ENCODE measurements at places on chromosomes 7 and 10.

- no peak for DNase-seq
Observed at GRCh38 chr7:130208516-130208915, 856 bp downstream of the SSMEM1 start.

DNA sequence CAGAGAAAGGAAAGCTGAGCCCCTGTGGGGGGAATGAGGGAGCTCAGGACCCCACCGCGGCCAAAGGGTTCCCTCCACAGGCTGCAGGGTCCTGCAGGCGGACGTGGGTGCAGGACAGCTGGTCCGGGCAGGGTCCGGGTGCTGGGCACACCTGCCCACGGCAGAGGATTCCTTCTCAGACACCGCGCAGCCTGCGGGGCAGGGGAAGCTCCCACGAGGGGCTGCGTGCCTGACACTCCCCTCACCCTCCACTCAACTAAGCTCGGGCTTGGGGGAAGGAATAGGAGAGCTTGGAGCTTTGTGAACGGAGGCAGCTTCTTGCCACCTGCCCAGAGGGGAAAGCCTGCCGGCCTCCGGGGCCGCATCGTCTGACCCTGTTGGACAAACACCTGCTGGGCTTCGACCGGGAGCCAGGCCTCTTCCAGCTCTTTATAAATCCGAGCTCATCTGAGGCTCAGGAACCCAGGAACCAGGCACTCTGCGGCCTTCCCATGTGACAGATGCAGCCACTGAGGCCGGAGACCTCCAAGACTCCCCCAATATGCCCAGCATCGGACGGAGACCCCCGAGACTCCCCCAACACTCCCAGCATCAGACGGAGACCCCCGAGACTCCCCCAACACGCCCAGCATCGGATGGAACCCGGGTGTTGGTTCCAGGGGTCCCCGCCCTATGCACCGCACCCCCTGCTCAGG, 97.3 kb downstream of the PDGFA start:
- DNase-seq: no peak

- DNase-seq: no peak
Observed at GRCh38 chr7:121503039-121503438, 106.9 kb upstream of the FAM3C start.

DNA sequence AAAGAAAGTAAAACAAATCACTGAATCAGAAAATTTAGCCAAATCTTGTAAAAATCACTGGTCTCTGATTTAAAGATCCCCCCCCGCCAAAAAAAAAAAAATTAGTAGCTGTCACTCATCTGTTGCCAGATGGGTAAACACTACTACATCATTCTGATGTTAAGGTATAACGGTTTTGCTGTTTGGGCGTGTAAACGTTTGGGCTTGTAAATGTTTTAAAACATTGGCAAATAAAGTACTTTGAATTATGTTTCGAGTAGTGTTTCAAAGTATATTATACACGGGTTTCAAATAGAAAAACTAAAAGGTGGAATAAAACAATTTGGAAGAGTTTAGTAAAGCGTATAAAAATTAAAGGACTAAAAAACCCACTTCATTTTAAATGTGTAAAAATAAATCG, 1.5 kb downstream of the TMEM229A start:
- no peak for DNase-seq

DNA sequence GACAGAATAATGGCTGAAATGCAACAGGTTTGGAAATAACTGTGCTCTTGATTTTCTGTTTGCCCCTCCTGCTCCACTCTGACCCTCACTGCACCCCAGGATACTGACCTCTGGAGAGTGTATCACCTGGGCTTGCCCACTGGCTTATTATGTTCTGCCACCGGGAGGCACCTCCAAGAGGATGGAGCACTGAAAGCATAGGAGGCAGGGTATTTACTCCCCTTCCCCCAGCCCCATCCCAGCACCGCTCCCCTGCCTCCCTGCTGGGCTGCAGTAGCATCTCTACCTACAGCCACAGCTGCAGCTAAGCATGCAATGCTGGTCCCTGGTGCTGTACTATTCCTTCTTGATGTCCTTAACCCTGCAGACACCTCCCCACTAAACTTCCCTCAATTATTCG, 26.4 kb downstream of the RAB11FIP2 start:
- no peak for DNase-seq

GRCh38 chr7:44043902-44044301, 600 bp upstream of the DBNL start:
- no peak for DNase-seq

DNA sequence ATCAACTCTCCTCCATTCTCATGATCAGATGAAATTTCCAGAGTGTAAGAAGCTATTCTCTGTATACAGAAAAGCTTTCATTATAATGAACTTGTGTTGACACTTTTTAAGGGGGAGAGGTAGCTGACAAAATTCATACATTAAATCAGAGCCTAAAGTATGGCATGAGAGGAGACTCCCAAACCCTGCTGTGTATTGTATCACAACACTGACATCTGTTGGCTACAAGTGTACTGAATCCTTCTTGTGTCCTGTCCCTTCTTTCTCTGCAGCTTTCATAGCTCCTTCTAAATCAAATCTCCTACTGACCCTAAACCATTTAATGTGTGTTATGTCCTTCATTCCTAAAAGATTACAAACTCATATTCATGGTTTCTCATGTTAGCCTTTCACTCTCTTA, 70.9 kb downstream of the GCC1 start:
- no peak for DNase-seq

DNA sequence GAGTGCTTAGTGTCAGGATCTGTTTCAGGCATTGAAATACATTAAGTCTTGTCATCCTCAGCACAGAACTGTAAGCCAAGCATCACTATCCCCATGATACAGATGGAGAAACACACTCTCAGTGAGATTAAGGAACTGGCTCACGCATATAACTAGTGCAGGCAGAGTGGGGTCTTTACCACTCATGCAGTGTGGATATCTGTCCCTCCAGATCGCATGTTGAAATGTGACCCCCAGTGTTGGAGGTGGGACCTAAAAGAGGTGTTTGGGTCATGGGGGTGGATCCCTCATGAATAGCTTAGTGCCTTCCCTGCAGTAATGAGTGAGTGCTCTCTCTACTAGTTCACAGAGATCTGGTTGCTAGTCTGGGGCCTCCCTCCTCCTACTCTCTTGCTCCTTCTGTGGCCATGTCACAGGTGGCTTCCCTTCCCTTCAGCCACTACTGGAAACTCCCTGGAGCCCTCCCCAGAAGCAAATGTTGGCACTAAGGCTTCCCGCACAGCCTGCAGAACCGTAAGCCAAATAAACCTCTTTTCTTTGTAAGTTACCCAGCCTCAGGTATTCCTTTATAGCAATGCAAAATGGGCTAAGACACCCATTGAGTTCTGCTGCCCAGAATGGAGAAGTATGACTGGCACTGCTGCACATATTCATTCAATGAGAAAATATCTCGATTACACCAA, 31.8 kb upstream of the MSMB start:
- DNase-seq: no peak

- no peak for DNase-seq
Observed at GRCh38 chr7:8585591-8585990, 152.2 kb downstream of the NXPH1 start.

GRCh38 chr10:132601567-132601966, 64.0 kb downstream of the INPP5A start:
- DNase-seq: no peak

- no peak for DNase-seq
Observed at GRCh38 chr10:119209736-119210355, 2.5 kb downstream of the GRK5 start.

DNA sequence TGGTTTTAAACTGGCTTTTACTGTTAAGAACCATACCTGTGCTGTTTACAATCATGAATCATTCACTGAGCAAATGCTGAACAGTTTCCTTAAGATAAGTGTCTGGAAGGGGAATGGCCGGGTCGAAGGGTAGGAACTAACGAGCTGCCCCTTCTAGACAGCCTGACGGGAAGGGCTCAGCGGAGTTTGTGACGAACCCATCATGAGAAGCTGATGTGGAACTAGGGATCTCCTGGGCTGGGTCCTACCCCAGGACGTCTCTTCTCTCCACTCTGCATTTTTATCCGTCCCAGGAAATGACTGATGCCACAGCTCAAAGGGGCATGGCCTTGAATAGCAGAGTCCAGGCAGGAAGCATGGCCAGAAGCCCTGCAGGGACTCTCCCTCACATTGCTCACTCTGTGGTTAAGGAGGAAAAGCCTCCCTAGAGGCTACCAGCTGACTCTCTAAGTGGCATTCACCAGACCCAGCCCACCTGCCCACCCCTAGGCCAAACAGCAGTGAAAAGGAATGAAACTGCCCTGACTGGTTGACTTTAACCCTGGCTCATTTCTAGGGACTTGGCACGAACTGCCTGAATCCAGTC, 112.0 kb downstream of the PFKFB3 start:
- DNase-seq: no peak

DNA sequence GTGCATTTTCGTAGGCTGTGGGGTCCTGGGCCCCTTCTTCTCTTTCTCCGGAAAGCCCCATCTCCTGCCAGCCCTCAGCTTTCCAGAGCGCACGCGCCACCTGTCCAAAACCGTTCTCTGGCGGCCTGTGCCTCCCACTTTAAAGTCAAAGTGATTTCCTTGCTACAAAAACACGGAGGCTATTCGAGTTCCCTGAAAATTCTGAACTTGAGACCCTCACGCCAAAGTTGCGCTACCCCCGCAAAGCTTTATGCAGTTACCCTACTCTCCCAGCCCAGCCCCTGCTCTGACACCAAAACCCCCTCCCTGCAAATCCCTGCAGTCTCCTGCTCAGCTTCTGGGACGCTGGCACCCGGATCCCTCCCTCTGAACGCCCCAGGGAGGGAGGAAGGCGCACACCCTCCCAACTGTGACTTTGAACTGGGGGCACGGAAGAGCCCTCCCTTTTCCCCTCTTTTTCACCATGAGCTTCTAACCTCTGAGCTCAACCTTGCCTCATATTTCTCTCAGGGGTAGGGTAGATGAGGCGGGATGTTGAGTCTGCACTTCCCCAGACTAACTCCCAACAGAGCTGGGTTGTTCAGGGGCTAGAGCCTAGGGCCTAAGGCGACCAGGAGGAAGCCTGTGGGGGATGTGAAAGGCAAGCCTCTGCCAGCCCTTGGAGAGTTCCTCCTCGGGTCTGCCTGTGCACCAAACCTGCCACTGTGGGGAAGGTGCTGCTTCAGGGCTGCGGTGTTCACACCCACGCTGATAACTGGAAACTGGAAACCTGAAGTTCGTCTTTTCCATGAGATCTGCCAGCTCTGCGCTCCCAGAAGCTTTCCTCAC, 2.7 kb upstream of the PAX4 start:
- no peak for DNase-seq

- DNase-seq: no peak
Observed at GRCh38 chr10:116848032-116848943, 1.0 kb upstream of the ENO4 start.

GRCh38 chr7:91039033-91039432, 225.2 kb upstream of the FZD1 start:
- DNase-seq: no peak

- no peak for DNase-seq
Observed at GRCh38 chr7:39733881-39734632, 110.7 kb downstream of the RALA start.

GRCh38 chr10:107091126-107091525, 73.4 kb downstream of the SORCS1 start:
- DNase-seq: no peak

- no peak for DNase-seq
Observed at GRCh38 chr10:122102146-122102868, 113.3 kb downstream of the TACC2 start.
